Left ventricle myocardium inferior (tissue), 1 donor: ENCODE measurements at places on chromosomes 2 and 18. TPM values are rescaled to one million over a fixed set of nuclear protein-coding genes. Genes with fewer than 3 reads are reported as not detected.
A peak's percentile ranks its signal among the peaks of the same experiment; 100 is the strongest.

DNA sequence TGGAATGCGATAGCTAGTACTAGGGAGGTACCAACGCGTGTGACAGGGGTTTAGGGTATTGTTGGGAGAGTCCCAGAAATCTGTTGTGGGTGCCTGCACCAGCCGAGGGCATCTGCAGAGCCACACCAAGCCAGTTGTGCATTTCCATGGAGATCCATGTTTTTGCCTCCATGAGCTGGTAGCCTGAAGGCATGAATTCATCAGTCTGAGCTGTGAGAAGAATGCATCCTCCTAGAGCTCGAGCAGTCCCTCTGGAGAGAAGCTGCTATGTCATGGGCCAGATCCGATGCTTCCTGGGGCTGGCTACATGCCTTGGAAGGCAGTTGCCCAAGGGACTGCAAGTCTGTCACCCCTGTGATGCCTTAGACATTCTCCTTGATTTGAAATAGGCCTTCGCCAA, 57.9 kb downstream of the LIPG start:
- peaks cover 67% of the 10 kb centered on the region for H3K27me3 ChIP-seq
- no peak overlapping the region for H3K4me3 ChIP-seq
- no peak overlapping the region for H3K27ac ChIP-seq
- H3K4me1 ChIP-seq = peaks cover 8% of the 10 kb centered on the region
- no peak for DNase-seq

DNA sequence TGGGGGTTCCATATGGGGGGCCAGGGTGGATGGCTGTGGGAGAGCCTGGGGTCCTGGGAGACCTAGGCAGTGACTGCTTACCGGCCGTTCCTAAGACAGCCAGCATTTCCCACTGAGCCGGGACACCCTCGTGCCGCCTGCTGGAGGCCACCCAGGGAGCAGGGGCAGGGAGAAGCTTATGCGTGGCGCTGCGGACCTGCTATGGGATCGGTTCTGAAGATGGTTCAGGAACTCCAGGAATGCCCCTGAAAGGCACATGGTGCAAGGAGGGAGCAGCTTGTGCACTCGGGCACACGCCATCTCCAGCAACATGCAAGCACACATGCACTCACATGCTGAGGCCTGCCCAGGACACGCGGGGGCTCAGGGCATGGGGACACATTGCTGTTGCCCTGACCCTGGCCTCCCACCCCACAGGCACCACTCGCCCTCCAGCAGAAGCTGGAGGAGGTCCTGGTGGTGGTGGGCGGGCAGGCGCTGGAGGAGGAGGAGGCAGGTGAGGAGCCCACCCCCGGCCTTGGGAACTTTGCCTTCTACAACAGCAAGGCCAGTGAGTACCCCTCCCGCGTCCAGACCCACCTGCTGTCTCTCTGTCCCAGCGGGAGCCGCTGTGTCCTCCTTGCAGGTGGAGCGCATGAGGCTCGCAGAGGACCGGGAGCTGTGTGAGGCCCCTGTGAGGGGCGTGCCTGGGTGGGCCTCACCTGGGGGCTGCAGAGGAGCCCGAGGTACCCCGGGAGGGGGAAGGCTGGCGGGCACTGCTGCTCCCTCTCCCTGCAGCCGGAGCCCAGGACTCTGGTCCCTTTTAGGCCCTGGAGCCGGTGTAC, 4.1 kb downstream of the KLHL30 start:
- H3K4me3 ChIP-seq = peak overlapping the region; percentile 56
- no peak for DNase-seq
- peak overlapping the region; percentile 67 for H3K27ac ChIP-seq
- H3K27me3 ChIP-seq = peaks cover 7% of the 10 kb centered on the region

- DNase-seq = no peak
- peaks cover 27% of the 10 kb centered on the region for H3K27me3 ChIP-seq
- no peak overlapping the region for H3K27ac ChIP-seq
- H3K4me3 ChIP-seq = no peak overlapping the region
- no peaks in the 10 kb centered on the region for H3K36me3 ChIP-seq
These were observed 53.6 kb upstream of the LAPTM4A start for GRCh38 chr2:20104900-20105545.

DNA sequence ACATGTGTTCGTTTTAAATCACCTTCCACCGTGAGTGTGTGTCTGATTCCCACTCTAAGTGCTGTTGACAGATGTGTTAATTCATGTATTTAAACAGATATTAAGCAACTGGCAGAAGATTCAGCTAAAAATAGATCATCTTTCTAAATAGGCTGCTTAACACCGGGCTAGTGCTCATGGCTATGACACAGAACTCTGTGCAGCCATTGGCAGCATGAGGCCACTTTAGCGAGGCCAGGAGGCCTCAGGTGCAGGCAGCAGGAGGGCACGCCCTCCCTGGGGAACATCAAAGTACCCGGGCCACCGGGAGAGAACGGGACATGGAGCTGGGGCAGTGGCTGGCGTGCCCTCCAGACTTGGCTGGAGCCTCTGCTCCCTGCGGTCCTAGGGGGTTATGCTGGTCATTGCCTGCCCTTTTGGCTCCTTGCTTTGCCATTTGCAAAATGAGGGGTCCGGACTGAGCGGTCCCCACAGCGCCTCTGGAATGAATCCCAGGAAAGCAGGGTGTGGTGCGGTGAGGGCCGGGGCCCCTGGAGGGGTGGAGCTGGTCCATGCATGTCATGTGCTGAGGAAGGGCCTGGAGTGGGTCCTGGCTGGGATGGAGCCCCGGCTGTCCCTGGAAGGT, 62.8 kb upstream of the HDAC4 start:
- peaks cover 12% of the 10 kb centered on the region for H3K4me1 ChIP-seq
- H3K4me3 ChIP-seq = no peak overlapping the region
- no peak for DNase-seq
- no peak overlapping the region for H3K27ac ChIP-seq

GRCh38 chr18:69128566-69128965, 272.1 kb upstream of the DOK6 start:
- no peaks in the 10 kb centered on the region for H3K27me3 ChIP-seq
- H3K36me3 ChIP-seq = no peaks in the 10 kb centered on the region
- H3K4me1 ChIP-seq = no peaks in the 10 kb centered on the region
- H3K4me3 ChIP-seq = no peak overlapping the region
- H3K27ac ChIP-seq = no peak overlapping the region
- no peak for DNase-seq

Gene MTCL1
- total RNA-seq = 9.1 TPM

Gene EGR4
- total RNA-seq = not detected
